Caudate nucleus (tissue), 63 donors: ENCODE measurements at places on chromosomes 7 and 10.

- DNase-seq = no peak
Measured at GRCh38 chr7:66182920-66183319, 22.2 kb upstream of the TPST1 start.

- no peak for DNase-seq
Measured at GRCh38 chr10:79094412-79095175, 25.8 kb downstream of the ZMIZ1 start.

GRCh38 chr7:72805526-72806494 is 22.2 kb downstream of the TYW1B start:
- DNase-seq = no peak

GRCh38 chr7:84800846-84801245 is 386.0 kb downstream of the SEMA3D start:
- DNase-seq = no peak

GRCh38 chr7:121081327-121081936 is 92.9 kb downstream of the CPED1 start:
- no peak for DNase-seq

DNA sequence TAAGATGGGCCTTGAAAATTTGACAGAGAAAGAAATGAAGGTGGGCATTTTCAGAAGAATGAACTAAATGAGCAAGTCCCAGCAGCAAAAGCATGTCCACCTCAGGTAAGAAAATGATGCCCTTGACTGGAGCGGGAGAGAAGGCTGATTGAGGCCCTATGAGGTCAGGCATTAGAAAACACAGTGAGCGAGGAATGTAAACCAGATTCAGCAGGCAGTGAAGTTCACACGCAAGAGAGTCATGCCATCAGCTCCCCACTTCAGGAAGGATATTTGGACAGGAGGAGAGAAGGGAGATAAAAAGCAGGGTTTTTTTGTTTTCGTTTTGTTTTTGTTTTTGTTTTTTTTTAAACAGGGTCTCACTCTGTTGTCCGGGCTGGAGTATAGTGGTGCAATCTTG is 166.4 kb downstream of the PPP1R17 start:
- no peak for DNase-seq

DNA sequence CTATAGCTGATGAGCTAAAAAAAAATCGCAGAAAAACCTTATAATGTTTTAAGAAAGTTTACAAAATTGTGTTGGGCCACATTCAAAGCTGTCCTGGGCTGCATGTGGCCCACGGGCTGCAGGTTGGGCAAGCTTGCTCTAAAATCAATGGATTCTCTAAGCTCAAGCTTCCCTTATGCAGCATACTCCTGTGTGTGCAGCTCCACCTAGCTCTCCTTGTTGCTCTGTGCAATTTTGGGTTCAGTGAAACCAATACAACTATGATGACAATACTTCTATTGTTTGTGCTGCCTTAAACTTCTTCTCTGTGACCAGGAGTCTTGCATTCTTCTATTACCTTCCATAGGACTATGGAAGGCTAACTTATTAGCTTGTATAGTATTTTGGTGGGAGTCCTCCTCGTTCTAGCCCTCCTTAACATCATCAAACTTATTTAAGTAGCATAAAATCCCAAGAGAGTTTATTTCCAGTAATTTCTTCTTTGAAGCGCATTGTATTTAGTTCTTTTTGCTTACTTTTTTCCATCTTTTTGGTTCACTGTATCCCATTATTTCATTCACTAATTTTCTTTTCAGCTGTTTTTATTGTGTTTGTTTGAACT is 170.9 kb upstream of the SMIM30 start:
- DNase-seq = no peak

DNA sequence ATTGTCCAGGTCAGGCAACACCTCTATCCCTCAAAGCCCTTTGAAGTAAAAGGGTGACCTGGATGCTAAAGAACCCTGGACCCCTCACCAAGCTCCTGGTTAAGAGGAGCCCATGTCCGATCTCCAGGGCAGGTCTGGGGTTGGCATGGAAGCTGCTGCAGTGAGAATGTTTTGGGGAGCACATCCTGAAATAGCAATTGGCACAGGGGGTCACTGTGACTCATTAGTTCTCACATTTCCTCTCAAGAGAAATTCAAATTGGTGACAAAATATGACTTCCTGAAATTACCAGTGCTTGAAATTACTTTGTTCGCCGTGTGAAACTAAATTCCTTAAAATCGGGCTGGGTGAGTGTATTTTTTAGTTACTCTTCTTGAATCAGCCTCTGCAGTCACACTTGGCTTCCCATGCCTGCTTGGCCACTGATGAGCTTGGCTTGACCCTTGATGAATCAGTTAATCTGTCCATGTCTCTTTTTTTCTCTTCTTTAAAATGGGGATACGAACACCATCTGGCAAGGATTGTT is 18.8 kb upstream of the ARHGAP22 start:
- no peak for DNase-seq

GRCh38 chr7:128932862-128933179 is 4.9 kb upstream of the IRF5 start:
- DNase-seq = no peak

DNA sequence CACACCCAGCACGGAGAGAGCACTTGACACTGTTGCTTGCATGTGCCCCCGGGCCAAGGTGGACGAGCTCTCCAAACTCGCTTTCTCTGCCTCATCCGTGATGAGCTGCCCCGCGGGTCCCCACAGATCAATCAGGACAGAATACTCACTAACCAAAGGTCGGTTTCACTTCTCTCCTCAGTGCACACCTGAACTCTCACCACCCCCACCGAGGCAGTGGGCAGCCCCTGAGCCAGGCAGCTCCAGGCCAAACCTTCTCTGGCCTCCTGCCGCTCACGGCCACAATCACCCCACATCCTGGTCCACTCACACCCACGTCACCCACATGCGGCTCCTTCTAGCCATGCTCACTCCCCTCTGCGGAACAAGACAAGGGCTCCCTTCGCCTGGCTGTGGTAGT is 443.9 kb downstream of the DNAJB6 start:
- no peak for DNase-seq

- no peak for DNase-seq
Measured at GRCh38 chr7:91140286-91140685, 123.9 kb upstream of the FZD1 start.

- DNase-seq = no peak
Measured at GRCh38 chr10:72167118-72167517, 48.7 kb upstream of the ANAPC16 start.

DNA sequence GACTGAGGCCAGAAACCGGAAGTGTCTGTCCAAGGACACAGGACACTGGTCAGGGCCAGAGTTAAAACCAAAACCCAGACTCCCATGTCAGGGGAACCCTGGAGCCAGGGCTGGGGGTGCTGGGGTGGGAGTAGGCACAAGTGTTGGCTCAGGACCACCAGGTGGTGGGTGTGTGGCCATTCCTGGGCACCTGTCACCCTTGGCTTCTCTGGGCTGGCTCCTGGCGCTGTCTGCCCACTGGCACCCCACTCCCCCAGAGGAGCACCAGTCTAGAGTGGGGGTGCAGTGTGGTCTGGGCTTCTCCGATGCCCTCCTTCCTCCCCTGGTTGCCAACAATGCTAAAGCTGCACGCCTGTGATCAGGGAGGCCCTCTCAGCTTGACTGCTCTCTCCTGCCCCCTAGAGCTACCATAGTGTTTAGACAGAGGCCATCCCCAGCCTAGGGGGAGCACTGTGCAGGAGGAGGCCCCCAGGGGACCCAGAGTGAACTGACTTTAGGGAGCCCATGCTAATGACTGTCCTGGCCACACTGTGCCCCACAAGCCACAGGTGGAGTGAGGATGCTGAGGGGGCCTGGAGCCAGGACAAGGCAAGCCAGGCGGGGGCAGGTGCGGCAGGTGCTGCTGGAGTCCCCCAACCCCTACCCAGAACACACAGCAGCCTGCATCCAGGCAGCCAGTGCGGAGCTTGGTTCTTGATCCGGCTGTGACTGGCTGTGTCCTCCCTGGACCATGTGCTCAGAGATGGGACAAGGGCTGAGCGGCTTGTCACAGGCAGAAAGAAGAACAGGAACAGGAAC is 11.0 kb downstream of the RASGEF1A start:
- no peak for DNase-seq

GRCh38 chr10:77541944-77542343 is 95.7 kb downstream of the KCNMA1 start:
- no peak for DNase-seq

DNA sequence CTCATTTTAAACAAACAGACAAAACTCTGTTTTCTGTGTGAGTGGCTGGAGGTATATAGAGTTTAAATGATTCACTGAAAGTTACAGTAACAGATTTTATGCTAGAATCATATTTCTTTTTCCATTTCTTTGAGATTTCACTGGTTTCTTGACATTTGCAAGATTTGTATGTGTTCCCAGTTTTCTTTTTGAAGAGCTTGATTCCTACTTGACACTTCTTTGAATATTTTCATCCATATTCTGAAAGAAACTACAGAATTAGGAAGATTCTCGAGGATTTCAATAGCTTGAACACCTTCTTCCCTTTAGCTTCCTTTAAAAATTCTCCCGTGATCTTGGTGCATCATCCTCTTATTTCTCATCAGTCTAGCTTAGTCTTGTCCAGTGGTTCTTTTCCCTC is 93.6 kb downstream of the ZNF277 start:
- no peak for DNase-seq

GRCh38 chr7:103771294-103771693 is 218.2 kb downstream of the RELN start:
- no peak for DNase-seq

- no peak for DNase-seq
Measured at GRCh38 chr10:86782701-86783418, 26.4 kb downstream of the BMPR1A start.

DNA sequence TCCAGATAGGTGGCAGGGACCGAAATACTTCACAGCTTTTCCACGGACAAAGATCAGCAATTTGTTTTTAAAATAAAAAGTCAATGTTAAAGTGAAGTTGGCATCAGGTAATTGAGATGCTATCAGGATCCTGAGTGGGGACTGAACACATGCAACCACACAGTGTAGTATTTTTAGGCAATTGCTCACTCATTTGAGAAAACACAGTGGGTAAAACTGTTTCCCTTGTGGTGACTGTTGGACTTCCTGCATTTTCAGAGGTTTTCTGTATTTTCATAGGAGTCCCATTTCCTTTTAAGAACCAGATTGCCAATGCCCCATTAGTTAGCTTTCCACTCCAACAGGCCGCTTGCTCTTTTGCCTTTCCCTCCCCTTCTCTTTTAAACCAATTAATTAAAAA is 159.5 kb upstream of the ZNF32 start:
- DNase-seq = no peak

DNA sequence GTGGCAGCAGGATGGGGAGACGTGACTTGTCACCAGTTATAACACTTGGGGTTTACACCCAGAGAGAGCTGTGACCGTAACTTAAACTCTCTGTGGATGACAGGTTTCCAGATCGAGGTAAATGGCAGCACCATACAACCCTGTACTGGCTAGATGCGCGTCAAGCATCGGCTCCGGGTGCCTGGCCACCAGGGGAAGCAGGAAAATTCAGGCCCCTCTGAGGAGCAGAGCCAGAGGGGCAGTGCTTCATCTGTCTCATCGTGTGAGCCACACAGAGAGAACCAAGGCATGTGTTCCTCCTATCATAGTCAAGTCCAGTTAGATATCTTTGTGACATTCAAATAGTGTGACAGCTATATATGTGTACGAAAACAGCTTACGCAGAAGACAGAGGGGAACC is 652.2 kb upstream of the FOXK1 start:
- no peak for DNase-seq

DNA sequence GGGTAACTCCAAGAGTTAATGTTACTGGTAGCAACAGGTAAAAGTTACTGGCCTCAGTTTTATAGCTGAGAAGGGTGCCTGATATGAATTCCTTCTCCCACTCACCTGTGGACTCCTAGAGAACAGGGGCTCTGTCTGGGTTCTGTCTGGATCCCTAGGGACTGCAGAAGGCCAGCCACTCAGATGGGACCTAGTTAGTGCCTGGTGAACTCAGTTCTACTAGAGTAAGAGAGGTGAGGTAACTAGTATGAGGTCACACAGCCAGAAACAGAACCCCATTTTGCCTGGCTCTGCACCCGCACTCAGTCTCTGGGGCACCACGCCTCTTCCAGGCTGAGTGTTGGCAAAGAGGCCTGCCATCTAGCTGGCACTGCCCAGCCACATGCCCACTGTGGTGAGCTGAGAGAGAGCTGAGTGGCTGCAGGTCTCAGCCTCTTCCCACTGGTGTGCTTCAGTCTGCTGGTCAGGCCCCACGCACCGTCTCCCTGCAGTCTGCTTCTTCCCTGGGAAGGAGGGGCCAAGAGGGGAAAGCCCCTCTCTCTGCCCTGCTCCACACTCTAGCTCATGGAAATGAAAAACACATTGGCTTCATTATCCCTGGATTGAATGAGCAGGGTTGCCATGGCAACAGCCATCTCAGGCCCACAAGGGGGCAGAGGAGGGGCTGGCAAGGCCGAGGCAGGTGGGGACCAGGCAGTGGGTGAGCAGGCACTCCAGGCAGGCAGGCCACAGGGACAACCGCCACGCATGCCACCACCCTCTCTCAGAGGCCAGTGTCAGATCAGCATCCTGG is 110.6 kb downstream of the ZMIZ1 start:
- no peak for DNase-seq

DNA sequence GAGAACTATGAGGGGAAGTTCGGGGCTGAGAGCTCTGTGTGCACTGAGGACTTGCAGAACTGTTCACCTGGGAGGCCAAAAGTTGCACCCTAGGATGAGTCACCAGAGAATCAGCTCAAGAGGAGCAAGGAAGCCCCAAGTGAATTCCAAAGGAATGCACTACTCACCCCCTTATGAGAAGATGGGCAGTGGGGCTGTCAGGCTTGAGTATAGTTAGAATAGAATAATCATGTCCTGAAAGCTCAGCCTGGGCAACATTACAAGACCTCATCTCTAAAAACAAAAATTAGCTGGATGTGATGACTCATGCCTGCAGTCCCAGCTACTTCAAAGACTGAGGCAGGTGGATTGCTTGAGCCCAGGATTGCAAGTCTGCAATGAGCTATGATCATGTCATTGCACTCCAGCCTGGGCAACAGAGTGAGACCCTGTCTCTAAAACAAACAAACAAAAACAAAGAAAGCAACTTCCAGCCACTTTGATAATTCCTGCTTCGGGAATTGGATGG is 30.0 kb downstream of the MAP3K8 start:
- DNase-seq = no peak

GRCh38 chr10:124198125-124198501 is 104.7 kb upstream of the CHST15 start:
- no peak for DNase-seq

GRCh38 chr7:74051629-74052410 is 23.8 kb downstream of the ELN start:
- DNase-seq = no peak

DNA sequence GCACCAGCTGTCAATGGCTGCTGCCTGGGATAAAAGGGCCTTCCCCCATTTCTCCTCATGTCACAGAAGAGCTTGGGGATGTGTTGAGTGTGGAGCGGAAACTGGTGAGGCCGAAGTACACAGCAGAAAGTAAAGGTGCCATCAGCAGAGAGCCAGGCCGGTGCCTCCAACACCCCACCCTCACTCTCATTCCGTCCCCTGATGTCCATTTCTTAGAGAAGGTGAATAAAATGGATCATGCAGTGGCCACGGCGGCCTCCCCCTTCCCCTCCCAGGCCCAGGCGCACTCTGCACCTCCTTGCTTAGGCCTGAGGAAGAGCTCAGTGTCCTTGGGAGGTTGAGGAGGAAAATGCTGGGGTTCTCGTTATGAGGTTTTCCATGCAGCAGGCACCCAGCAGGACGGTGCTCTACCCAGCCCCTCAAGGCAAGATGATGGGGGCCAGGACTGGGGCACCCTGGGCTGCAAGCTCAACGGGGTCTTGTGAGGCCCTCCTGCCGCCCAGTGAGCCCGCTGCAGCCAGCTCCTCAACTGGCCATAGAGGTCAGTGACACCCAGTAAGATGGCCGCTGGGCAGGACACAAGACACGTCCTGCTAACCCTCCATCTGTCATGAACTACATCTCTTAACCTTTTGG is 163.9 kb downstream of the ADARB2 start:
- DNase-seq = no peak
